CMK (cell line): ENCODE measurements at places on chromosomes 7 and 10.

DNA sequence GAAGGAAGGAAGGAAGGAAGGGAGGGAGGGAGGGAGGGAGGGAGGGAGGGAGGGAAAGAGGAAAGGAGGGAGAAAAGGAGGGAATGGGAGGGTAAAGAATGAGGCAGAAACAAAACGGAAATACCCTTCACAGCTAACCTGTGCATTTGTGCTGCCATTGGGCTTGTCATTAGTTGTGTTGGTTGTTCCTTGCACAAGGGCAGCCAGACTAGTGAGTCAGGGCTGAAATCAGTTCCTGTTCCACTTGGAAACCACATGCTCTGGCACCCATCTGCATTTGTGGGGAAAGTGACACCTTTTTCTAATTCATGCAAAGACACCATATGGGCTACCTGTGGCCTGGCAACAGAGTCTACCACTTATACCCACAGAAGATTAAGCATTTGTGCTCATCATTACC, 1004.0 kb upstream of the C7orf33 start:
- DNase-seq: no peak

DNA sequence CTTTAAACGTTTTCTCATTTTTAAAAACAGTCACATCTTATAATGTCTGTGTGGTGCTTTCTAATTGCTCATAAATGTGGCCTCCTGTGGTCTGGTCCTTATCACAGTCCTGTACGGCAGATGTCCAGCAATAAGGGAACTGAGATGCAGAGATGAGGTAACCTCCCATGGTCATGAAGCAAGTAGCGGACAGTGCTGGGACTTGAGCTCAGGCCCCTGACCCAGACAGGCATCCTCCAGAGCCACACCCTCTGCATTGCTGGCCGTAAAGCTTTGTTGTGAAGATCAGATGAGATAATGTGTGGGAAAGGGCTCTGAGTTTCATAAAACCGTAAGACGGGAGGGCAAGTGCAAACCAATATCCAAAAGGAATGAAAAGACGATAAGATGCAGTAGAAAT, 48.2 kb downstream of the DYNC2I1 start:
- DNase-seq: no peak

DNA sequence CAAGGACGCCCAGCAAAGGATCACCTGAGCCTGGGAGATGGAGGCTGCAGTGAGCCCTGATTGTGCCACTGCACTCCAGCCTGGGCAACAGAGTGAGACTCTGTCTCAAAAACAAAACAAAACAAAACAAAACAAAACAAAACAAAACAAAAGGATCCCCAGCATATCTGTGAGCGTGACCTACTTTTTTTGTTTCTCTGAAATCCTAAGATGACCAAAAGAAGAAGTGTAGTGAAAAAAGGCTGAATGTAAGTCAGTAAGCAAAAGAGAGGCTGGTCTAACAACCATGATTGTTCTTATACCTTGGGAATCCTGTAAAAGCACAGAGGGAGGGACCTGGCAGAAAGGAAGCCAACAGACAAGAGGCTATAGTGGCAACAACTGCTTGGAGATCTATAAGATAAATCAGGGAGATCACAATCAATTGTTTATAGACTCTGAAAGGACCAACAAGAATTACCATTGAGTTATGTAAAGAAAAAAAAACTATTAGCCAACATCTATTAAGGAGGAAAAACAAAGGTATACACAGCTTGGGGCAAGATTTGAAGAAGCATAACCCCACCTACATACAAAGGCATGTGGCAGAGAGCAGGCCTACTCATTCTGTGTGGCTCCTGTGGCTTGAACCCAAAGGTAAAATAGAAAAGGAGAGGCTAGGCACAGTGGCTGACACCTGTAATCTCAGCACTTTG, 255.2 kb upstream of the KLF14 start:
- DNase-seq: no peak

GRCh38 chr10:18100669-18101068, 39.6 kb upstream of the CACNB2 start:
- no peak for DNase-seq

DNA sequence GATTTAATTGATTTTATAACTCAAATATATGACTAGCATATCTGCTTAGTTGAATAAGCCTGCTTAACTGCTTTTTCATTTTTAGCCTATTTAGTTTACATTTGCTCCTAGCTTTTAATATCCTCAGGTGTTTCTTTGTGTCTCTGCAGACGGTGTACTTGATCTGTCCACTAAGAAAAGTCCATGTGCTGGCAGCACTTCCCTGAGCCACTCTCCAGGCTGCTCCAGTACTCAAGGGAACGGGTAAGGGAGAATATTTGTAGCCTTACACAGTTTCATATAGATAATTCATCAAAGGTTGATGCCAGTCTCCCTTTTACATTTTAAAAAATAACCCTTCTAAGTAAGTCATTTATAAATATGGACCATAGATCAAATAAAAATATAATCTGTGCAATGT, 119.9 kb downstream of the LCOR start:
- no peak for DNase-seq

DNA sequence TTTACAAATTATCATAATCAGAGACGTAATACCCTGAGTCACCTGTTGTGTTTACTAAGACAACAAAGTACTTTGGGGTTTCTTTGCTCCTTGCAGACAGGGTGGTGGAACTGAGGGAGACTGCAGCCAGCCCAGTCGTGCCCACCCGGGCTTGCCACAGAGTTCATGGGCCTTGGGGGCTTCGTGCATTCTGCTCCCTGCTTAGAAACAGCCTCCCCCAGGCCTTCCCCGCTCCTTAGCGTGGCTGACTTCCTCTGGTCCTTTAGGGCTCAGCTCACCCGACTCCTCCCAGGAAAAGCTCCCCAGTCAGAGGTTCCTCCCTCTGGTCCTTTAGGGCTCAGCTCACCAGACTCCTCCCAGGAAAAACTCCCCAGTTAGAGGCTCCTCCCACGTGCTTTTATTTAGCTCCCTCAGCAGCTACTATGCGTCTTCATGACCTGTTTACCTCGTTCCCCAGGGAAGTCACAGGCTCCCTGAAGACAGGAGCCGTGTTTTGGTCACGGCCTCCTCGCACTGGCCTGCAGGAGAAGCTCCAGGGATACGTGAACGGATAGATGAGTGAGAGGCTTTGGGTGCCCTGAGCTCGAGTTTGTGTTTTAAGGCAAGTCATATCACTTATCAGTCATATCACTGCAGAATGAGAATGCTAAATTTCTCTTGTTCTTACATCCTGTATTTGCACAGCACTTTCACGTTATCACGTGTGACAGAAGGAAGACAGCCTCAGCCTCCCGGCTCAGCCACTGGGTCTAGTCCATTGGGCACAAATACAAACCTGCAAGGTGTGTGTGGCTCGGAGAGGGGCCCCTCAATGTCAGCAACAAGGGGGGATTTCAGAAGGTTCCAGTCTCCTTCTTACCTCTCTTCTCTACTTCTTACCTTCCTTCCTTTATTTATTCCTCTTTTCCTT, 52.7 kb upstream of the VIPR2 start:
- peak; percentile 64 for DNase-seq

- DNase-seq: no peak
These were observed 9.7 kb upstream of the GDF10 start for GRCh38 chr10:47290338-47290737.

- DNase-seq: no peak
These were observed 215.6 kb downstream of the CREB5 start for GRCh38 chr7:28627896-28628295.

- DNase-seq: no peak
These were observed 136.3 kb downstream of the KCNMA1 start for GRCh38 chr10:77501152-77501845.

DNA sequence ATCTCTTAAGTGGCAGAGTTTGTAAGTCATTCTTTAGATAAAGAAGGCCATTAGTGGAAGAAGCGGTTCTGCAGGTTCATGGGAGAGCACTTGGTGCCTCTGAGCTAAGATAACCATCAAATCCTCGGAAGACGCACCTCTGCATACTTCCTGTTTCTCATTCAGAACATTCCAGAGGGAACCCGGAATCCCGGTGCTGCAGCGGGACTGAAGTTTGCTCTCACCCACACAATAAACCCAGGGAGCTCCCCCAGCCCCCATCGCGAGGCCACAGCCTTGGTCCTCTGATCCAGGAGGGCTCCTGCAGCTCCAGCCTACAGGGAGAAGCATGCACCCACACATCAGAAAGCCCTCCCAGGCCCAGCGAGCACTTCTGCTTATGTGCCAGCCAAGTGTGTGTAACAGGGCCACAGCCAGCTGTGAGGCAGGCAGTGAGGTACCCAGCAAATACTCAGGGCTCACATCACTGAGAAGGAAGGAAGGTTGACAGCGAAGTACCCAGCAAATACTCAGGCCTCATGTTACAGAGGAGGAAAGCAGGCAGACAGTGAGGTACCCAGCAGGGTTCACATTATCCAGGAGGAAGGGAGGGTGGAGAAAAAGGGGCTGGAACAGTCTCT, 142.4 kb downstream of the DIP2C start:
- DNase-seq: no peak

- DNase-seq: no peak
These were observed 34.7 kb downstream of the WAPL start for GRCh38 chr10:86486856-86487255.

- DNase-seq: no peak
These were observed 53.3 kb downstream of the DNAJB6 start for GRCh38 chr7:157389951-157390730.

- no peak for DNase-seq
These were observed 243.7 kb downstream of the INHBA start for GRCh38 chr7:41459183-41459582.

GRCh38 chr7:50265968-50266634, 38.4 kb upstream of the IKZF1 start:
- no peak for DNase-seq

GRCh38 chr10:63664341-63664885, 143.2 kb downstream of the REEP3 start:
- DNase-seq: no peak

GRCh38 chr10:119286983-119287633, 79.7 kb downstream of the GRK5 start:
- DNase-seq: no peak

DNA sequence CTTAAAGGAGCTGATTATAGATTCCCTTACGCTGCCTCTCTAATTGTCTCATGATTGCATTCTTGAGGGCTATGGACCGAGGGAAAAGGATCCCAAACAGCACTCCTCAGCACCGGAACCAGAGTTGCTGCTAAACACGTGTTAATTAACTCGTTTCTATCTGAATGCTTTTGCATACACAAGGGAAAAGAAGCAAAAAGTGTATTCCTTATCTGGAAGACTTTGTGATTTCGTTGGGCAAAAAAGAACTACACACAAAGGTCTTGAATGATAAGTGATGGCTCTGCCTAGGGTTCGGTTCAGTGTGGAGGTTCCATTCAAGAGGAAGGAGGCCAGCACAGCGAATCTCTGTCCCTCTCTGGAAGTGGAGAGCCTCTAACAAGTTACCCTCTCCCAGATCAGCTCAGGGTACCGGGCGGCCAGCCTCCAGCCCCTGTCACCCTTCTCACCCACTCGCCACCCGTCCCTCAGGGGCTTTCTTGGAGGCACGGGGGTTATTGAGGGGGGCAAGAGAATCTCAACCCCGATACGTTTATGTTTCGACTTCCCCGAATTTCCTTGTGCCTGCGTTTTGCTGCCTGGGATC, 515 bp upstream of the SLC4A2 start:
- DNase-seq: no peak

- DNase-seq: no peak
These were observed 41.4 kb upstream of the IKZF1 start for GRCh38 chr7:50262916-50263690.
